Naive thymus-derived CD8-positive, alpha-beta T cell (primary cell): ENCODE measurements at places on chromosomes 1 and 21.

DNA sequence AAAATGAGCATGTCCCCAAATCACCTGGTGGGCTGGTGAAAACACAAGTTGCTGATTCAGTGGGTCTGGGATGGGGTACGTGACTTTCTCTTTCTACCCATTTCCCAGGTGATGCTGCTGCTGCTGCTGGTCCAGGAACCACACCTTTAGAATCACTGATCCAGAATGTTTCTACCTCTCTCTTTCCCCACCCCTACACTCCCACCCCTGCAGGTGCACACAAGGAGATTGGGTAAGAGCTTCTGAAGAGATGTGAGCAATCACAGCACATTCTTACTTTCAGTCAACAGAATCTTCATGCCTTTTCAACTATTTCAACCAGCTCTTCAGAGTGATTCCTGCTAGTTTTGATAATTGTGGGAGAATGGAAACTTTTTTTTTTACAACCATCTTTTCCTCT is 130.9 kb downstream of the LMX1A start:
- H3K36me3 ChIP-seq, result no peaks in the 10 kb centered on the region
- DNase-seq, result no peak
- no peak overlapping the region for H3K27ac ChIP-seq
- peaks cover 13% of the 10 kb centered on the region for H3K27me3 ChIP-seq

DNA sequence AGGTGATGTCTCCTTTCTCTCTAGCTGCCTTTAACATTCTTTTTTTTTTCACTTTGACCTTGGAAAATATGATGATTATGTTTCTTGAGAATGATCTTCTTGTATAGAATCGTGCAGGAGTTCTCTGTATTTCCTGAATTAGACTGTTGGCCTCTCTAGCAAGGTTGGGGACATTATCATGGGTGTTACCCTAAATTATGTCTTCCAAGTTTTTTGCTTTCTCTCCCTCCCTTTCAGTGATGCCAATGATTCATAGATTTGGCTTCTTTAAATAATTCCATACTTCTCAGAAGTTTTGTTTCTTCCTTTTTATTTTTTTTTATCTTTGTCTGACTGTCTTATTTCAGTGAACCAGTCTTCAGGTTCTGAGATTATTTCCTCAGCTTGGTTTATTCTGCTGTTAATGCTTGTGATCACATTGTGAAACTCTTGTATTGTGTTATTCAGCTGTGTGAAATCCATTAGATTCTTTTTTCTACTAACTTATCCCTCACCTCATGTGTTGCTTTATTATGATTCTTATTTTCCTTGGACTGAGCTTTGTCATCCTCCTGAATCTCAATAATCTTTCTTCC is 268.4 kb upstream of the NRIP1 start:
- no peaks in the 10 kb centered on the region for H3K36me3 ChIP-seq
- H3K27me3 ChIP-seq, result peaks cover 2% of the 10 kb centered on the region
- H3K27ac ChIP-seq, result no peak overlapping the region
- H3K4me3 ChIP-seq, result no peak overlapping the region

DNA sequence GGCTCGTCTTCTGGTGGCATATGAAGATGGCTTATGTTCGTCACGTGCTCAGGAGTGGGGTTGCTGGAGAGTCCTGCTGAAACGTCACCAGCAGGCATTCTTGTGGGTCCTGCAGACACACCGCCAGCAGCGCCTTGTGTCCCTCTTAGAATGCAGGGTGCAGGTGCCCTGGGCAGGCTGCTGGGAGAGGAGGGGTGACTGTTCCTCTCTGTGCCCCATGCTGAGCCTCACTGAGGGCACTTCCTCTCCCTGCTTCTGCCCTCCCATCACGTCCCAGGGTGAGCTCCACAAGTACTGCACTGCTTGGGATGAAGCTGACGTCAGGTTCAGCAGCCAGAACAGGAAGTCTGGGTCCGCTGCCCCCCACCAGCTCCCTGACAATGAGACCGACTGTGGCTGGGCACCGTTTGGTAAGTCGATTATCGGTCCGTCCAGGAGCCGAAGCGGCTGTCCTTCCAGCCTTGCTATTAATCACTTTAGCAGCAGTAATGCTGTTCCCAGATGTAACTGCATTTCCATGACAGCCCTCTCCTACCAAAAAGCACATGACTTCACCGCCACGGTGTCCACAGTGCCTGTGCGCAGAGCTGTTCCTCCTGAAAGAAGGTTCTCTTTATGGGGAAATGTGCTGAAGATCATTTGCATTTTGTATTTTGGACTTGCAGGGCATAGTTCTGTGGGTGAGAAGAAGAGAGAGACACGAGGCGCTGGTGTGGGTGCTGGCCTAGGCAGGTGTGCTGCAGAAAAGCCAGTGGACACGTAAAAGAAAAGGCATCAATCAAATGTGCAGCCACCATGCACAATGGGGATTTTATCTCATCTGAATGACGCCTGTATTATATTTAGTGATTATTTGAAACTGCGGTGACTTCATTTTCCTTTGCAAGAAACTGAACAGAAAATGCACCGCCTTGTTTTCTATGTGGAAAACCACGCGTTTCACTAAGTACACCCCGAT is 21.0 kb downstream of the SLC37A1 start:
- H3K4me1 ChIP-seq, result peaks cover 12% of the 10 kb centered on the region
- no peak for DNase-seq
- H3K36me3 ChIP-seq, result peaks cover 27% of the 10 kb centered on the region
- peak overlapping the region; percentile 59 for H3K4me3 ChIP-seq

- DNase-seq, result no peak
- H3K27me3 ChIP-seq, result no peaks in the 10 kb centered on the region
- peaks cover 43% of the 10 kb centered on the region for H3K4me1 ChIP-seq
These were observed 7.5 kb downstream of the NCDN start for GRCh38 chr1:35564884-35565741.

DNA sequence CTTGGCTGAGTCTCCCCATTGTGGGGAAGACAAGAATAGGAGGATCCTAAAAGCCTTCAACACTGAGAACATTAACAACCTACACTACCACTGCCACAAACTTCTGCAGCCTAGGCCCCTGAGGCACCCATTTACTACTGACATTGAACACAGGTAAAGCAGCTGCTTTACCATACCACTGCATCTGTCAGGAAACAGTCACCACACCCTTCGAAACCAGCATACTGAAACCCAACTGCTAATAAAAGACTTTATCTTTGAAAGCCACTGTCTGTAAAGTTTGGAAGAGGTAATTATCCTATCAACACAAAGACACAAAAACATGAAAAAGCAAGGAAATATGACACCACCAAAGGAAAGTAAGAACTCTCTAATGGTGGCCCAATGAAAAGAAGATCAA is 7.4 kb downstream of the IFNAR1 start:
- H3K36me3 ChIP-seq, result peaks cover 33% of the 10 kb centered on the region
- no peaks in the 10 kb centered on the region for H3K27me3 ChIP-seq
- H3K4me1 ChIP-seq, result peaks cover 74% of the 10 kb centered on the region
- peak overlapping the region; percentile 2 for H3K4me3 ChIP-seq
- DNase-seq, result no peak

DNA sequence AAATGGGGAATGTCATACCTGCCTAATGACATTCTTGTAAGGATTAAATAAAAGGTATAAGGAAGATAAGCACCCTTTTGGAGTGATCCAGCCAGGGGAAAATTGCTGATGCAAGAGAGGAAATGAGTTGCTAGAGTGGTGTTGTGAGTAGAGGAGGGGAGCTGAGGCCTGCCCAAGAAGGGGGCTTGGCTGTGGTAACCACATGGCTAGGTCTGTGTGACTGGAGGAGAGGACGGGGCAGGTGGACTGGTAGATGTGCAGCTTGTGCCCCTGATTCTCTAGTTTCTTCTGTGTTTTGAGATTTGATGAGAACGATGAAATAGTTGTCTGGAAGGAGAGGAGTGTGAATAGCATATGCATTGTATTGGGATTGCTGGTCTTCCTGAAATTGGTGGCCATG is 6.6 kb downstream of the TXLNA start:
- peaks cover 19% of the 10 kb centered on the region for H3K36me3 ChIP-seq
- DNase-seq, result no peak
- H3K4me1 ChIP-seq, result peaks cover 26% of the 10 kb centered on the region
- no peak overlapping the region for H3K4me3 ChIP-seq
- H3K27me3 ChIP-seq, result no peaks in the 10 kb centered on the region

DNA sequence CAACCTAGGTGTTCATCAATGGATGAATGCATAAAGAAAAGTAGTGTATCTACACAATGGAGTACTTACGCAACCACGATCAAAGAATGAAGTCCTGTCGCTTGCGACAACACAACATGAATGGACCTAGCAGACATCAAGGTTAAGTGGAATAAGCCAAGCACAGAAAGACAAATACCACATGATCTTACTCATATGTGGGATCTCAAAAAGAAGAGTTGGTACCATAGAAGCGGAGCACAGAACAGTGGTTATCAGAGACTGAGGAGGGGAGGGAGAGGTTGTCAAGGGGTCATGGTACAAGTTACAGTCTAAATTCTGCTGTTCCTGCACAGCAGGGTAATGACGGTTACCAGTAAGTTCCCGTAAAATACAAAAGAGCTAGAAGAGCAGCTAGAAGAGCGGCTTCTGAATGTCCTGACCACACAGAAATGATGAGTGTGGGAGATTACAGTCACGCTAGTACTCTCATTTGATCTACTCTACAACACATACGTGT is 36.7 kb downstream of the NPHP4 start:
- H3K4me1 ChIP-seq, result peaks cover 10% of the 10 kb centered on the region
- H3K36me3 ChIP-seq, result no peaks in the 10 kb centered on the region
- DNase-seq, result no peak
- no peak overlapping the region for H3K27ac ChIP-seq

GRCh38 chr1:64051796-64052195 is 151.6 kb upstream of the UBE2U start:
- no peak overlapping the region for H3K27ac ChIP-seq
- H3K36me3 ChIP-seq, result no peaks in the 10 kb centered on the region
- H3K4me1 ChIP-seq, result no peaks in the 10 kb centered on the region
- no peak for DNase-seq
- H3K4me3 ChIP-seq, result no peak overlapping the region

- H3K27me3 ChIP-seq, result no peaks in the 10 kb centered on the region
- H3K4me3 ChIP-seq, result peak within 1 kb of the TSS; percentile 94
- H3K27ac ChIP-seq, result peak within 1 kb of the TSS; percentile 98
- H3K4me1 ChIP-seq, result peaks cover 40% of the 10 kb centered on the region
These were observed at the start of gene C1orf52 for GRCh38 chr1:85259118-85259911. Gene C1orf52, minus strand, starts transcription at chr1:85259662. Its CDS starts 29 bp downstream, at chr1:85259633.

- no peak overlapping the region for H3K27ac ChIP-seq
- no peak for DNase-seq
These were observed 292.7 kb downstream of the SDCCAG8 start for GRCh38 chr1:243548516-243548915.

GRCh38 chr1:184634296-184634695 is 120.4 kb downstream of the EDEM3 start:
- peaks cover 1% of the 10 kb centered on the region for H3K4me1 ChIP-seq
- peaks cover 2% of the 10 kb centered on the region for H3K27me3 ChIP-seq
- no peak overlapping the region for H3K4me3 ChIP-seq
- H3K27ac ChIP-seq, result no peak overlapping the region
- no peaks in the 10 kb centered on the region for H3K36me3 ChIP-seq

- H3K27me3 ChIP-seq, result no peaks in the 10 kb centered on the region
- H3K4me3 ChIP-seq, result no peak overlapping the region
These were observed 66.4 kb upstream of the ZNF326 start for GRCh38 chr1:89928506-89928905.

DNA sequence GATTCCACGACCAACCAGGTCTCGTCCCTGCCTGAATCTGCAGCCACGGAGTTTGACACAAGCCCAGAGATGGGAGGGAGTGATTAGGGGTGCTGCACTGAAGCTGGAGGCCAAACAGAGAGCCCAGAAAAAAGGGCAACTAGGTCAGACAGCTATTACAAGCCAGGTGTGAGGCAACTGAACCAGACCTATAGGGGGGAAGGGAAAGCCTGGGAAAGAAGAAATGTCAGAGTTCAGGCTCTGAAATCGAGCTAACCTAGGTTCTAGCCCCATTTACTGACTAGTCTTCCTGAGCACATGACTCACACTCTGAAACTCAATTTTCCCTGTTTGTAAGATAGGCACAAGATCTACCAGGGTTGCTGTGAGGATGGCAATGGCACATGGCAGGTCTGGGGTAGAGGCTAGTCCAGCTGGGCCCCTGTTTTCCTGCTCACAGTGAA is 1.7 kb downstream of the DHCR24 start:
- H3K27me3 ChIP-seq, result peaks cover 15% of the 10 kb centered on the region
- no peak for DNase-seq
- peaks cover 18% of the 10 kb centered on the region for H3K4me1 ChIP-seq
- H3K4me3 ChIP-seq, result peak overlapping the region; percentile 95

DNA sequence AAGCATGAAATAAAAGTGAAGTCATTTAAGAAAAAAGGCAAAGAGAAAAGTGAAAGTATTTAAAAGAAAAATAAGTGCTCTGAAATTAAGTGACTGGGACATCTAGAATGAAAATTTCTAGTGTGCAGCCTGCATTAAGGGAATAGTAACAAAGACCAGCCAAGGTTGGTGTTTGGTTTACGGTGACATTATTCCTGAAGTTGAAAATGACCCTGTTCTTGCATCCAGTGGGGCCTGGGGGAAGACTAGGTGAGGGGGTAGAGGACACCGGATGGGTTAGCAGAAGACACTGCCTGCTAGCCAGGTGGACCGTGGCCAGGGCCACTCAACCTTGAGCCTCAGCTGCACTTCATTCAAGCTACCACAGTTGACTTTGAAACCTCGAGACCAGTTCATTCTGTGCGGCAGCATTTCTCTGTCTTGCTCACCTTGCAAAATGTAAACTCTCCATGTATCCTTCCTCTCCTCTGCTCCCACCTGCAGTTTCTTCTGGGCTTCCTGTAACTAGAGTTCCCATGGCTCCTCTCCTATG is 14.3 kb upstream of the KCNK1 start:
- peaks cover 4% of the 10 kb centered on the region for H3K4me1 ChIP-seq
- DNase-seq, result no peak
- no peak overlapping the region for H3K4me3 ChIP-seq
- H3K27me3 ChIP-seq, result peaks cover 9% of the 10 kb centered on the region
- no peak overlapping the region for H3K27ac ChIP-seq

GRCh38 chr1:245209658-245210435 is 55.1 kb downstream of the KIF26B start:
- DNase-seq, result no peak
- H3K36me3 ChIP-seq, result no peaks in the 10 kb centered on the region
- H3K4me3 ChIP-seq, result no peak overlapping the region
- H3K27ac ChIP-seq, result no peak overlapping the region
- no peaks in the 10 kb centered on the region for H3K4me1 ChIP-seq

GRCh38 chr1:65208563-65208973 is 60.6 kb downstream of the AK4 start:
- DNase-seq, result no peak
- H3K27ac ChIP-seq, result no peak overlapping the region
- H3K27me3 ChIP-seq, result peaks cover 8% of the 10 kb centered on the region
- no peak overlapping the region for H3K4me3 ChIP-seq
- no peaks in the 10 kb centered on the region for H3K36me3 ChIP-seq

DNA sequence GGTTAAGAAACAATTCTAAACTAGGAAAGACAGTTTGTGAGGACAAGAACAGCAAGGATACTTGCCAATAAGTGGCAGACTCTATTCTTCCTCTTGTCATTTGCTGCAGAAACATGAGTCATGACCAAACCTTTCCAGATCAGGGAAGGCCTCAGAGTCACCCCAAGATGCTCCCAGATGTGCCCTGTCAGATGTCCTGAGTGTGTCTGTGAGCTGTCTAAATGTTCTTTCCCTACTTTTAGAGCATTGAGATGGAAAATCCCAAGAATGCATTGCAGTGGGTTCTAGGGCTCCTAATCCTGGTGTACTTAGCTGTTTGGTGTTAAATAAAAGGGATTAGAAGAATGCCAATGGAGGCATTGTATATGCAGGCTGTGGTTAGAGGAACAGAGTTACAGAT is 57.5 kb upstream of the KIAA0040 start:
- no peak for DNase-seq
- no peak overlapping the region for H3K27ac ChIP-seq
- peaks cover 8% of the 10 kb centered on the region for H3K4me1 ChIP-seq
- H3K4me3 ChIP-seq, result no peak overlapping the region

GRCh38 chr1:90718411-90719329 is 1.6 kb upstream of the BARHL2 start:
- H3K4me1 ChIP-seq, result peaks cover 30% of the 10 kb centered on the region
- peak overlapping the region; percentile 70 for H3K4me3 ChIP-seq
- DNase-seq, result no peak
- H3K36me3 ChIP-seq, result peaks cover 17% of the 10 kb centered on the region
- H3K27me3 ChIP-seq, result peaks cover 85% of the 10 kb centered on the region
- peak overlapping the region; percentile 63 for H3K27ac ChIP-seq
